Fibroblast of lung (primary cell): ENCODE measurements at places on chromosomes 2 and 18. TPM values are rescaled to one million over a fixed set of nuclear protein-coding genes. Genes with fewer than 3 reads are reported as not detected.
A peak's percentile ranks its signal among the peaks of the same experiment; 100 is the strongest.

DNA sequence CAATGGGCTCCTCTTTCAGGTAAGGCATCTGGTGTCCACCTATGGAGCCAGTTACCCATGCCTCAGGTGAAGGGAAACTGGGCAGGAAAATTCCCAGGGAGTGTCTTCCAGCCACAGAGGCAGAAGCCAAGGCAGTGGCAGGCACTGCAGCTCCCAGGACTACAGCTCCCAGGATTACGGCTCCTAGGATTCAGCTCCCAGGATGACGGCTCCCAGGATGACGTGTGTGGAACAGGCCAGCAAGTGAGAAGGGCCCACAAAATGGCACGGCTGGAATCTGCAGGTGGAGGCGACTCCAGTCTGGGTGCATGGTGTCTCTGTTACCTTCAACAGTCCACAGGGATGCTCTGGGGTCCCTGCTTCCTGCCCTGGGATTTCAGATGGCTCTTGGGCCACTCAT is 92.1 kb downstream of the PTGR3 start:
- H3K36me3 ChIP-seq: no peaks in the 10 kb centered on the region
- no peak overlapping the region for H3K4me3 ChIP-seq
- H3K27ac ChIP-seq: no peak overlapping the region
- no peak for DNase-seq

Gene OR6B2
- total RNA-seq: not detected in 2 replicates

DNA sequence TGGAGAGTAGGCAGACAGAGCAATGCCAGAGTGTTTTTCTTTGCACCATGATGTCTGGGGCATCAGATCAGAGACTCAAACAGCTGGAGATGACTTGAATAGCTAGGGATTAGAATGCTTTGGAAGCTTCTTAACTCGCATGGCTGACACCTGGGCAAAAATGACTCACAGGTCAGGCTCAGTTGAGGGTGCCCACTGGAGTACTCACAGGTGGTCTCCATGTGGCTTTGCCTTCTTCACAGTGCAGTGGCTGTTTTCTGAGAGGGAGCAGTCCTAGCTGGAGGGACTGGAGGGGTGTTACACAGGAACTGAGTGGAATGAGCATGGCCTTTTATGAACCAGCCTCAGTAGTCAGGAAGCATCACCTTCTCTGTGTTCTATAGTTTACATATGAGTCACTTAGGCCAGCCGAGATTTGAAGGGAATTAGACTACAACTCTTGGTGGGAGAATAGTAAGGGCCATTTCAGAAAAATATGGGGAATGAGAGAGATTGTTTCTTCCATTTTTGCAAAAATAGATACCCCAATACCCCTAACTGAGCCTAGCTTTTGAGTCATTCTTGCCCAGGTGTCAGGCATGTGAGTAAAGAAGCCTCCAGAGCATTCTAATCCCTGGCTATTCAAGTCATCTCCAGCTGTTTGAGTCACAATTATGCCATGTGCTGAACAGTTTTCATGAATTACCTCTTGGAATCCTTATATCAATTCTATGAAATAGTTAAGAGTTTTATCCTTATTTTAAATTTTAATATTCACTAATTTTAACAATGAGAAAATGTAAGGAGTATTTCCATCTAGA is 7.1 kb upstream of the PPP1R1C start:
- H3K27ac ChIP-seq: no peak overlapping the region
- no peaks in the 10 kb centered on the region for H3K27me3 ChIP-seq
- DNase-seq: peak; percentile 52
- no peaks in the 10 kb centered on the region for H3K36me3 ChIP-seq

DNA sequence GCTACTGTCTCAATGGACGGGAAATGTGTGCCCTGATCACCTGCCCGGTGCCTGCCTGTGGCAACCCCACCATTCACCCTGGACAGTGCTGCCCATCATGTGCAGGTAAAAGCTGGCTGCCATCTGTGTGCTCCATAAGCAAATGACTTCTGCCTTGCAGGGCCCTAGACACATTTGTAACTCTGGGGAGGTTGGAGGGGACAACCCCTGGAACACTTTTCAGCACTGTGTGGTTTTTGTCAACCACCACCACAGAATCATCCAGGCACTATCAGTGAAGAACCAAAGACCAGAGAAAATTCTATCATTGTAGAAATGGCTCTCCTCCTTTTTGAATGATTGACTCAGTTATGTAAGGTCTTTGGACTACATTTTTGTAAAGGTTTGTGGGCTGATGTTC is 84.3 kb downstream of the FEZ2 start:
- DNase-seq: no peak
- peaks cover 26% of the 10 kb centered on the region for H3K36me3 ChIP-seq
- no peak overlapping the region for H3K27ac ChIP-seq
- H3K4me1 ChIP-seq: peaks cover 6% of the 10 kb centered on the region
- H3K27me3 ChIP-seq: no peaks in the 10 kb centered on the region

DNA sequence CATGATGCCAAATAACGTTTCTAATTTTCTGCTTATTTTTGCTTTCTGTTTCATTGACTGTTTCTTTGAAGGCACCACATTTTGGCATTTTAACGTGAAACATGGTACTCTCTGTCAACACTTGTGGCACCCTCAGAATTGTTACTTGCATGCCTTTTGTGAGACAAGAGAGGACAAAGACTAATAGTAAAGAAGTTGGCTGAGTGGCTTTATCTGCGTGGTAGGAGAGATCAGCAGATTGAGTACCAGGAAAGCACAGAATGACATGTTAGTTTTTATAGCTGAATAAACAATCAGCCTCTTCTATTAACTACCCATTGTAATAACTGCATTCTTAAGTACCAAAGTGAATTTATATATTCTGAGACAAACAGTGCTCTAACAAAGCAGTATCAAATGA is 8.6 kb downstream of the ZNF638 start:
- peaks cover 5% of the 10 kb centered on the region for H3K4me1 ChIP-seq
- DNase-seq: no peak
- no peaks in the 10 kb centered on the region for H3K27me3 ChIP-seq
- H3K27ac ChIP-seq: no peak overlapping the region
- H3K36me3 ChIP-seq: no peaks in the 10 kb centered on the region

DNA sequence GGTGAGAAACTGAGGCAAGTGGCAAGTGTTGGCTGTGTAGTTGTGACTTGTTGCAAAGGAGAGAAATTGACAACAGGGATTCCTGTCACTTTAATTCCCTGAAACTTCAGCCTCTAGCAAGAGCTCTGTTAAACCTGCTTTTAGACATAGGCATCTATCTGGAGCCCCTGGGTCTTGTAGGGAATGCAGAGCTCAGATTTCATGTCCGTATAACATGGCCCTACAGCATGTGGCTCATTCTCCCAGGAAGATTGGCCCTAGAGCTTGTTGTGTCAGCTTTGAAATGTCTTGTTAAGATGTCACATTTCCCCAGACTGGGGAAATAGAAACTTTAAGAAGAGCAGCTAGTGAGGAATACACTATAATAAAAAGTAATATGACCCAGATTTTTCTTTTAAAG is 115.8 kb downstream of the POLE4 start:
- H3K27ac ChIP-seq: no peak overlapping the region
- no peak overlapping the region for H3K4me3 ChIP-seq
- no peak for DNase-seq
- no peaks in the 10 kb centered on the region for H3K4me1 ChIP-seq
- H3K36me3 ChIP-seq: no peaks in the 10 kb centered on the region

Gene TEKT4
- not detected in 2 replicates for total RNA-seq
